ENCODE measurements at places on chromosomes 7 and 10.

- DNase-seq = no peak
Measured at GRCh38 chr10:35000936-35001335, 89.2 kb downstream of the CUL2 start.

- no peak for DNase-seq
Measured at GRCh38 chr10:44105696-44106095, 279.2 kb downstream of the CXCL12 start.

GRCh38 chr7:32453341-32454011, 36.7 kb downstream of the LSM5 start:
- DNase-seq = no peak

DNA sequence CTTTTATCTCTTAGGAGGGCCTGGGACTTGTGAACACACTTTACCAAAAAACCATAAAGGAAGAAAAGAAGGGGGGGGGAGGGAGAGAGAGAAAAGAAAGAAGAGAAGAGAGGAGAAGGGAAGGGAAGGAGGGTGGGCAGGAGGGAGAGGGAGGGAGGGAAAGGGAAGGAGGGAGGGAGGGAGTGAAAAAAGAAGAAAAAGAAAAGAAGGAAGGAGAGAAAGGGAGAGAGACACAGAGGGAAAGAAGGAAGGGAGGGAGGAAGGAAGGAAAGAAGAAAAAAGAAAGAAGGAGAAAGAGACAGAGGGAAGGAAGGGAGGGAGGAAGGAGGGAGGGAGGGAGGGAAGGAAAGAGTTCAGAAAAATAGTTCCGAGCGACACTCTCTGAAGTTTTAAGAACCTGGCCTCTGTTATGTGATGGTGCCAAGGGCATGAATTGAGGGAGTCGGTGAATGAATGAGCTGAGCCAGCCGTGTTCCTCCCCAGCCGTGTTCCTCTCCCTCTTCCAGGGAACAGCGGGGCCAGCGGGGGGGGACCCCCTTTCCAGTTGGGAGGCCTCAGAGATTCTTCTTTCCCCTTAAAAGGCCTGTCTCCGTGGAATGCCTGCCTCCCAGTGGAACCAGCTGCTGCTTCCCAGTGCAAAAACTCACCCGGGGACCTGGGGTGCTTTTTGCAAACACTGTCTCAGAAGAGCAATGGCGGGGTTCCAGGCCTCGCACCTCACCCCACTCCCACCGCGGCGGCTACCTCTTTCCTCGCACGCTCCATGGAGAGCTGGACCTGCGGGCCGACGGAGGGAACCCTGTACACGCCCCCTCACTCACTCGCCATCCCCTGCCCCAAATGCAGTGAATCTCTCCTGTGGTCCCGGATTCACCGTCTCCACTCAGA, 84.1 kb downstream of the FOXL3 start:
- no peak for DNase-seq

DNA sequence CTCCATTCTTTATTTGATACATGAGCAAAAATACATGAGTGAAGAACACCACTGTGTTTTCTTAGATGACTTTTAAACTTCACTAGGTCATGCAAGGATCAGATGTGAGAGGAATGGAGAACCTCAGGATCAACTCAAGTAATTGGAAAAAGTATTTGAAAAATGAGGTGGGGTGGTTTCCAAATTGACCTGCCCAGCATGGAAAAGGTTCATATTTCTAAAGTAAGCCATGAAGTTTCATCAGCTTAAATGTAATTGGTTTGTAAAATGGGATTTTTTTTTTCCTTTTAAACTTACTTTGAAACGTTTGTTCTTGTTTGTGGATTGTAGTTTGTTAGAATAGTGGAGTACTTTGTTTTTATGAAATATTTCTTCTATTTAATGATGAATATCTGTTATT, 134.8 kb downstream of the MLLT10 start:
- no peak for DNase-seq

DNA sequence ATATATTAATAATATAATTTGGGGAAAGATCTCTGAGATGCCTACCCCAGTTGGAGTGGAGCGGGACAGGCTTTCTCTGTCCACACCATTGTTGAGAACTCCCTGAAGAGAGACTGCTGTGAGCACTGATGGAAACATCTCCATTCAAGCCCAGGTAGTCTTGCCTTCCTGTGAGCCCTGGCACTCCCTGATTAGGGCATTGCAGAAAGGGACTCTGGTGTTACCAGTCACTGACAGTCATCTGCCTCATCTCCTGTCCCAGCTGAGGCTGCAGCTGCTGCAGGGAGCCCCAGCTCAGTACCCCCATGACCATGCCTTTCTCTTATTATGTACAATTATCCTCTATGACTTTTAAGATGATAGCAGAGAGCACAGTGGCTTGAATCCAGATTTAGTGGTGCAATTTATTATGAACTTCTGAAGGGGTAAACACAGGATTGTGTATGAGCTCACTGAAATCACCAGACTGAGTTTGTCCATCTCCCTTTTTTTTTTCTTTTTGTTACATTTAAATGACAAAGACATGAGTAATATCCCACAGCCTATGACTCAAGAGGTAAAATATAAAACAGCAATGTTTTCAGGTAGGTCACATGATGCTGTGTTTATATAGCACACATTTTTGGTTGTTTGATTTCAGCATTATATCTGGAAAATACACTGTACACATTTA, 236.9 kb downstream of the SLC25A13 start:
- DNase-seq = no peak

DNA sequence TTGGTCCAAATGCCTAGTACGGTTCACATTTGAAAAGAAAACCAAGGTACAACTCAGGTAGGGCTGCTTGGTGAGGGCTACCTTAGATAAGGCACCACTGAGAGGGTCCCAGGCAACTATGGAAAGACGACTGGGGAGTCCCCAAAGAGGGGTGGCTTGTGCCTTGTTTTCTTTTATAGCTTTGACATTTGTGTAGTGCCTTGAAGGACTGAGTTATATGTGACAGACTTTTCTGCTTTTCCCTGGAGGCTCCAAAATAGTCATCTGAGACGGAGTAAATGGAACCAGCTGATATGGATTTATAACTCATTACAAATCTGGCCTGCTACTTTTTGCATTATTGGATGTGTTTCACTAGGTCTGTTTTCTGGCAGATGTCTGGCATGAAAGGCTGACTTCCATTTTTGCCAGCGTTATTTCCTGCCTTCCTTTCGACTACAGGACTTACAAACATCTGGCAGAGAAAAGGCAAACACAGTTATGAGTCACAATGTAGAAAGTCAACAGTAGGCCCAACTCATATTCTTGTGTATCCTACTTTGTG, 88.2 kb upstream of the IMMP2L start:
- DNase-seq = no peak

- no peak for DNase-seq
Measured at GRCh38 chr7:48876087-48876486, 48.3 kb upstream of the CDC14C start.

- DNase-seq = no peak
Measured at GRCh38 chr7:77399816-77400215, 16.3 kb downstream of the GSAP start.

GRCh38 chr10:282294-283139, 147.3 kb downstream of the ZMYND11 start:
- DNase-seq = no peak

DNA sequence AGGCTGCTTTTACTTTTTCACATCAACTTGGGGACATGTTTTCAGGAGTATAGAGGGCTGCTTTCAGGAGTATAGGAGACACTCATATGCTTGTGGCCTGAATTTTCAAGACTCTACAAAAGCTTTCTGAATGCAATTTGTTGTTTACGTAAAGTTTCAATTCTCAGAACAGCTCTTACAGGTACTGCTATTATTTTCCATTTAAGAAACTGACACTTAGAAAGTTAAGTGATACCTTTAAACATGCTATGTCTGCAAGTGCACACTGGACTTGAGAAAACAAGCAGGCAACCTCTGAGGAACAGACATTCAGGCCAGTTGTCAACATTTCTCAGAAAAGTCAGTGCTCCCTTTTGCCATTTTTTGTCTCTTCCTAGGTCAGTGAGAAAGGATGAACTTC, 70.0 kb upstream of the PHYHIPL start:
- no peak for DNase-seq

DNA sequence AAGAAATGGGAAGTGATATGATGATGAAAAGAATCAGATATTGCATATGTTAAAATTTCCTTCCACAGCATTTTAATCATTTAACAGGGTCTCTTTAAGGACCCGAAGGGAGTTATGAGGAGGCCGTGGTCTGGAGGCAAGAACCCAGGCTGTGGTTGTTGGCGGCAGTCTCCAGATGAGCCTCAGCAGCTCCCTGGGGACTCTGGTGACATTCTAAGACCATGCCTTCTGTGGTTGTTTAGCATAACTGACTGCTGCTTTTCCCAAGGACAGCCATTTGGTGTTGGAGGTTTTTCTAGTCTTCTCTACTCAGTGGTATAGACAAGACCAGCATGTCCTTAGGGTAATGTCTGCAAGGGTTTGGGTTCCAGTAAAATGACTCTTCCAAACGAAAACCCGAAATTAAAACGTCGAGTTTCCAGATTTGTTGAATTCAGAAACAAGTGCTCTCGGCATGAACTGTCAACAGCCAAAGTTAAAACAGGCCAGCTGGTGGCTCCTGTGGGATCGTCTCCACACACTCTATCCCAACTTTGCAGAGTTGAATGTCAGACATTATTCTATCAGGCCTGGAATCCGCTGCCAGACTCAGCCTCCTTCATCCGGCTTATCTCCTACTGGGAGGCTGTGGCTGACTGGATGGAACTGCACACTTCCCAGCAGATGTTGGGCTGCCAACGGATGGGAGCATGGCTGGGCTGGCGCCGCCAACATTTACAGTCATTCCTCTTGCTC, 183.1 kb downstream of the TAX1BP1 start:
- no peak for DNase-seq

- no peak for DNase-seq
Measured at GRCh38 chr10:127100983-127101615, 95.3 kb downstream of the INSYN2A start.

DNA sequence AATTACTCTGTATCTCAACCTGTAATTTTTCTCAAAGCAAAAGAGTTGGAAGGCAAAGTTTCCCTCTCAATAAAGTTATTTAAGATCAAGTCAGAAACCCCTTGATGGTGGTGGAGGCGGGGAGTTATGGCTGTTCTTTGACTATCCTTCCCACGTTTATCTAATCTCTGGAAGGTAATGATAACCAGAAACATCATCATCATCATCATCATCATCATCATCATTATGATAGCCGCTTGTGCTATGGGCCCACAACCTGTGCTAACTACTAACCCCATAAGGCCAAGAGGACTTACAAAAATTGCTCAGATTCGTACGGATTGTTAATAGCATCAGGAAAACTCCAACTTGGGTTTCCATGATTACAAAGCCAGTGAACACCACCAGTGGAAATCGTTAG, 502.3 kb downstream of the SH2D4B start:
- DNase-seq = no peak

- no peak for DNase-seq
Measured at GRCh38 chr10:79106256-79107050, 37.7 kb downstream of the ZMIZ1 start.

- DNase-seq = no peak
Measured at GRCh38 chr7:46989247-46989646, 592.7 kb downstream of the TNS3 start.

- no peak for DNase-seq
Measured at GRCh38 chr10:98299341-98299740, 31.3 kb upstream of the LOXL4 start.

DNA sequence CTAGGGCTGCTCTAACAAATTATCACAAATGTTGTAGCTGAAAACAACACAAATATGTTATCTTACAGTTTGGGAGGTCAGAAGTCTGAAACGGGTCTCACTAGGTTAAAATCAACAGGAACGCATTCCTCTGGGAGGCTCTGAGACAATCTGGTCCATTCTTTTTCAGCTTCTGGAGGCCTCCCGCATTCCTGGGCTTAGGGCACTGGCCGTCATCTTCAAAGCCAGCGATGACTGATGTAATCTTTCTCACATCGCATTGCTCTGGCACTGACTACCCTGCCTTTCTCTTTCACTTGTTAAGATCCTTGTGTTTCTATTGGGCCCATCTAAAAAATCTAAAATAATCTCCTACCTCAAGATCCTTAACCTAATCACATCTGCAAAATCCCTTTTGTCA, 1071.5 kb upstream of the C7orf33 start:
- no peak for DNase-seq

GRCh38 chr10:64396105-64396708, 875.0 kb downstream of the REEP3 start:
- DNase-seq = no peak

- DNase-seq = no peak
Measured at GRCh38 chr10:132443605-132443982, 46.6 kb downstream of the PWWP2B start.

- no peak for DNase-seq
Measured at GRCh38 chr7:19674266-19674960, 34.4 kb downstream of the POLR1F start.

DNA sequence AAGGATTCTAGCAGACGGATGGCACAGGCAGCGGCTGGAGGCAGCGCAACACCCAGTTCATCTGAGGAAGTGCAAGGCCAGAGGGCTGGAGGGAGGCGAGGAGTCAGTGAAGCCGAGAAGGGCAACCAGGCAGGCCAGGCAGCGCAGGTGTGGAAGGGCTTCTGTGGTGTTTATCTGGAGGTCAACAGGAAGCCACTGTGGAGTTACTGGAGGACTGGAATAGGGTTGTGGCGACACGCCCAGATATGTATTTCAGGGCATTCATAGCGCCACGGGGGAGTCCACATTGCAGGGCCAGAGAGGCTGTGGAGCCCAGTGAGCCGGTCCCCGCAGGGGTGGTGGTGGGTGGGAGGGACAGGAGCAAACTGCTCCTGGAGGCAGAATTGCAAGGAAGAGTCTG, 150.6 kb downstream of the CDH23 start:
- DNase-seq = no peak

DNA sequence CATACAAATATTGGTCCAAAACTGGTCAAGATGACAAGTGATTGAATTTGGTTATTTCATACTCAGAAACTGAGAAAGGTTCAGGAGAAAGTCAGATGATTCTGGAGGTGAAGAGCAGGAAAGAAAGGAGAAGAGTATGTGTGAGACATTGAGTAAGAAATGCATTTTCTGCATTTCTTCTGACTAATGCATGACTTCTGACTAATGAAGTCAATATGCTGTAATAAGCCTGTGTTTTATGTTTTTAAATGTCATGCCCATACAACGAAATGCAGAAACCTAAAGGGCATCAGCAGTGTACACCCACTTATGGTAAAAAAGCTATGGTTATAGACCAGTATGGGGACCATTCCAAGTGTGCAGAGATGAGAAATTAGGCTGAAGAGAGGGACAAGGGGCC, 1227.8 kb upstream of the SORCS1 start:
- DNase-seq = no peak

DNA sequence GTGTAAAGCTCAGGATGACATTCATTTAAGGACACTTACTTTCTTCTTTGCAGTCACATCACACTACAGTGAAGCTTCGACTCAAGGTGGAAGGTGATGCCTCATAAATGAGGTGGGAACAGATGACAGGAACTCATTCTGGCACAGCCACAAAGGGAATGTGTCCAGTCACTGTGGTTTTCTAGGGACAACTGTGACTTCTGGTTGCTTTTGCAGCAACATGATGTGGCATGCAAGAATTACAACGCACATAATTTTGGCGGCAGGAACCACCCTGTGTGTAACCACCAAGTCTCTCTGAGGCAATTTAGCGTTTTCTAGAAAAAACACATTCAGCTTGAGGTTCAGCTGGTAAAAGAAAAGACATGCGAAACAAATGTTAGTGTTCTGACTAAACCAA, 32.0 kb upstream of the FERD3L start:
- DNase-seq = no peak
